ENCODE measurements at places on chromosomes 12 and 14.

DNA sequence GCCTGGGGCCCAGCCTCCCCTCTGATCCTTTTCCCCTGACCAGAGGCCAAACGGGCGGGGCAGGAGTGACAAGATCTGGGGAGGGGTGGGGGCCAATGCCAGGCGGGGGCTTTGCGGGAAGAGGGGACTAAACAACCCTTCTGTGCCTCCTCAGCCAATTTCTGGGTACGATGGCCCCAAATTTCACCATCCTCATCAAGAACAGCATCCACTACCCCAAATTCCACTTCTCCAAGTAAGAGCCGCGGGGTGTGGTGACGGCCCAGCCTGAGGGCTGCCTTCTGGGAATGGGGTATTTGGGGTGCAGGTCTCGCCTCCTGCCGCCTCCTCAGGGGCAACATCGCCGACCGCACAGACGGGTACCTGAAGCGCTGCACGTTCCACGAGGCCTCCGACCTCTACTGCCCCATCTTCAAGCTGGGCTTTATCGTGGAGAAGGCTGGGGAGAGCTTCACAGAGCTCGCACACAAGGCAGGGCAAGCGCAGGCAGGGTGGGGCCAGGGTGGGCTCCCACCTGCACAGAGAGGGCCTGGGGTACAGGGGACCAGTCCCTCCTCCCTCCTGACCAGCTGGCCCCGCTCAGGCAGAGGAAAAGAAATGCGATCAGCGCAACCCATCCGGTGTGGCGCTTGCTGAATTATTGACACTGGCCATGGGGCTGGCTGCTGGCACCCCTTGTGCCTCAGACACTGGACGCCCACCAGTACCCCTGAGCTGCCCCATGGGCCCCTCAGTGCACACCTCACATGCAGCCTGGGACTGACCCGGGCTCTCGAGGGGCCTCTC is 1.7 kb downstream of the P2RX2 start:
- no peak for DNase-seq

DNA sequence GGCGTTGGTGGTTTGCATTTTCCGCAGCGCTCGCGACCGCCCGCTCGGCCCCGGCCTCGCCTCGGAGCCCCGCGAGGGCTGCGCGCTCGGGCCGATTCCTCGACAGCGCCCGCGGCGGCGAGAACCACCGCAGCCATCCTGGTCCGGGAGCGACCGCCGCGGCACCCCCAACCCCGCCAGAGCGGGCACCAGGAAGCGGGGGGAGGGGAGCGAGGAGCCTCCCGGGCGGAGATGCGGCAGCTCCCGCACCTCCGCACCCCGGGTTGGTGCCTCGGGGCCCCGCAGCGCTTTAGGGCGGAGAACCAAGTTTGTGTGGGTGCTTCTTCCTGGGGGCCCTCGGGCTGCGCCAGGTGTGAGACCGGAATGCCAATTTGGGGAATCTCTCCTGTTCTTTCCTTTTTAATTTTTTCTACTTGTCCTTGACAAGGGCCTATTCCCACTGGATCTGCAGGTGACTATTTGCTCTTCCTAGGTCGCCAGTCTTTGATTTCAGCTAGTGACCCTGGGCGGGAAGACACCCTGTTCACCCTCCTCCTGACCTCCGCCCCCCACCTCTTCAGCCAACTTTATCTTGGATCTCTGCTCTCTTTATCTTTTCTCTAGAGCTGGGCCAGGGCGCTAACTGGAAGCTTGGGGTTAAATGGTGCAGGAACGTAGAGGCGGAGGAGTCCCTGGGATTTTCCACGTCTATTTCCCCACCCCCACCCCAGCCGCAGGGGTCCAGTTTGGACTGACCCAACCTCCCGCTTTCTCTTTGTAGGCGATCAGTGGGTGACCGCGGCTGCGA is at the start of gene SOCS2:
Gene SOCS2, plus strand, starts transcription at position 751 of the 787 bp plus-strand sequence. CDS start 223 bp downstream, outside the sequence.
- DNase-seq, result no peak

DNA sequence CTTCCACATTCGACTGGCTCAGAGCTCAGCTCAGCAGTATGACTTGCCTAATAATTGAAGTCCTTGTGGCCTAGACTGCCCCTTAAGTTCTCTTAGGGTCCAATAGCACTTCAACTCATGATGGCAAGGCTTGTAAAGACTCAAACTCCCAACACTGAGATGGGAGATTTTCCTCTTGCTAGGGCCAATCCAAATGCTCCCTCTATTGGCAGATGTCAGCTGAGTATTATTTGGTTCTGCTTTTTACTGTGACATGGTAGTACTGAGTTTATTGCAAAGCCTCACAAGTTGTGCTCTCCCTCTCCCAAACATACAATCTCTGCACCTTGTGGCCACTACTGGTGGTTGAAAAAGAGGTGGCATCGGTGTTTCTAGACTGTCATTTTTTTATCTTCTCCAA is 164.2 kb downstream of the ALG10 start:
- no peak for DNase-seq

DNA sequence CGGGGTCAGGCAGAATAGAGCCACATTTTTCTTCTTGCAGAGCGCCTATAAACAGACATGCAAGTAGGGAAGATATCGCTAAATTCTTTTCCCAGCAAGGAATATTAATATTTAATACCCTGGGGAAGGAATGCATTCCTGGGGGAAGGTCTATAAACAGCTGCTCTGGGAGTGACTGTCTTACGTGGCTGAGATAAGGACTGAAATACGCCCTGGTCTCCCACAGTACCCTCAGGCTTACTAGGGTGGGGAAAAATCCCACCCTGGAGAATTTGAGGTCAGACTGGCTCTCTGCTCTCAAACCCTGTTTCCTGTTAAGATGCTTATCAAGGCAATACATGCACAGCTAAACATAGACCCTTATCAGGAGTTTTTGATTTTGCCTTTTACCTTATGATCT is 262.3 kb downstream of the CEP128 start:
- DNase-seq, result no peak

DNA sequence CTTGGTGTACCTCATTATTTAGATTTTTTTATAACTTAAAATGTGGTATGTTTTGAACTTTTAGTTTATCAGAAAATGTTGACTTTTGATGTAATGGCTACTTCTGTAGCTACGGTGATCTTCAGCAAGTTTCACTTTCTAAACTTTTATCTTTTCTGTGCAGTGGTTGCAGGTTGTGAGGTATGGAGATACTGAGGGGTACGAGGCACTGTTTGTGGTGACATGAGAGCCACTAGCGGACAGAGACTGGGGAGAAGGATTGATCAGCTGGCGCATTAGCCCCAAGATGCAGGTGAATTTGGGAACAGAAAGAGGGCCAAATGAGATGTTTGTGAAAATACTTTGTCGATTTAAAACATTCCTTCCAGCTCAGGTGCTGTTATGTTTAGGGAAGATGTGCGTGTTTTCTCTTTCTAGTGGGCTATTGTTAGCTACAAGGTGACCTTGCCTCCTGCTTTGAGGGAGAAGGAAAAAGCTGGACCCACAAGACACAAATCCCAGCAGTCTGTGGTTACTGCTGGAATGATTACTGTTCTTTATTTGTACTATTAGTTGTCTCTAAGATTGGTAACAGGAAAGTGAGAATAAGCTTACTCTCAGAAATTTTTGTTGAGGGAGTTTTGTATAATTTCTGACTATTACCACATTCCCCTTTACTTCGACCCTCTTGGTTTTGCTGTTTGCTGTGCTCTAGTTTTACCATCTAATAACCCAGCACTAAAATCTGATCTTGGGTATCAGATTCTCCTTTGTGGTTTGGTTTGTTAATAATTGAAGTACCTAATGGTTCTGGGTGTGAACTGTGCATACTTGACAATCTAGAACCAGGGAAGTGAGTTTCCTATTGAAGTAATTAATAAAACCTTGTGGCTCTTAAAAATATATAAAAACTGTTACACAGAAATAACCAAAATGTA is 61.7 kb downstream of the FBXO34 start:
- DNase-seq, result no peak

GRCh38 chr12:82434392-82434911 is 76.1 kb downstream of the METTL25 start:
- DNase-seq, result no peak

DNA sequence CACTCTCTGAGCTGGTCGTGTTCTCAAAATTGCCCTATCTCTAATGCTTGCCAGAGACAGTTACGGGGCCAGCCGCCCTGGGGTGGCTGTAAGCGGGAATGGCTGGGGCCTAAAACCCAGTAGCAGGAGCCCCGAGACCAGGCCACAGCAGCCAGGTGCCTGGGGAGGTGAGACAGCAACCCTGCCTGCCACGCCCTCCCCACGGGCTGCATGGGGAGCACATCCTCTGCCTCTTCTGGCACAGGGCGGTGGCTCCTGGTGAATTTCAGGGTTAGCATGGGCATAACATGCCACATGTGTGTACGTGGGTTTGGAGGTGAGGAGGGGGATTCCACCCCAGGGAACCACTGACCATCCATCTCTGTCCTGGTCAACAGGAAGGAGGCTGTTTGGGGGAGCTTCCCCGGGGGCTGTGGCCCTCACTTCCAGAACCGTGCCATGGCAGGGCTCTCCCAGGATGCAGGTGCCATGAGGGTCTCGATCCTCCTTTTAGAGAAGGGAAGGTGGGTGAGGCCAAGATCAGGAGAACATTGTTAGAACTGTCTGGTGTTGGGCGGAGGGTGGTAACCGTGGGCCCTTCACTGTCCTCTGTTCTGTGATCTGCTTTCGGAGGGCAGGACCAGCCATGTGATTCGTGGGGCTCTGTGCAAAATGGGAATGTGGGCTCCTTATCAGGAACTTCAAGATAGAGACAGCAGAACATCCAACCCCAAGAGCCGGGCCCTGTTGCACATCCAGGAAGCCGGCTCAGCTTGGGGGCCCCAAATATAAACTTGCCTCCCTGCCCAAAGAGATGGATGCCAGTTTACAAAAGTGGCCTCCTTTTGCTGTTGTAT is 312.2 kb upstream of the DIO3 start:
- DNase-seq, result no peak

DNA sequence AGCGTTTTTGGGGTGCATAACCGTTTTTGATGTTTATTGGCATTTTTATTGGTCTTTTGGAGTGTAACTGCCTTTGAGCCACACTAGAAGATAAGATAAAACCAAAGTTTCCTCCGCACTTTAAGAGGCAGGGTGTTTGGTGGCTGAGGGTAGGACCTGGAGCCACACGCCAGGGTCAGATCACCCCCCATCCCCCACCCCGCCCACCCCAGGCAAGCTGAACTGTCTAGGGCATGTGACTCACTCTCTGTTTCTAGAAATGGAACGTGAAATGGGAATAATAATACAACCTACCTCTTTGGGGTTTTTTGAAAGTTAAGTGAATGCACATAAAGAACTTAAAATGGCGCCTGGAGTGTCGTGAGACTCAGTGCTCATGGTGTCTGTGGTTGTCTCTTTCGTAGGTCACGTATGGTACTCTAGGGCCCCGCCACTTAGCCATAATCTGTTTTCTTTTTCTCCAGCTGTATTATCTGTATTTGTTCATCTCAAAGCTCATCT is 56.0 kb downstream of the PPP2R5C start:
- no peak for DNase-seq

DNA sequence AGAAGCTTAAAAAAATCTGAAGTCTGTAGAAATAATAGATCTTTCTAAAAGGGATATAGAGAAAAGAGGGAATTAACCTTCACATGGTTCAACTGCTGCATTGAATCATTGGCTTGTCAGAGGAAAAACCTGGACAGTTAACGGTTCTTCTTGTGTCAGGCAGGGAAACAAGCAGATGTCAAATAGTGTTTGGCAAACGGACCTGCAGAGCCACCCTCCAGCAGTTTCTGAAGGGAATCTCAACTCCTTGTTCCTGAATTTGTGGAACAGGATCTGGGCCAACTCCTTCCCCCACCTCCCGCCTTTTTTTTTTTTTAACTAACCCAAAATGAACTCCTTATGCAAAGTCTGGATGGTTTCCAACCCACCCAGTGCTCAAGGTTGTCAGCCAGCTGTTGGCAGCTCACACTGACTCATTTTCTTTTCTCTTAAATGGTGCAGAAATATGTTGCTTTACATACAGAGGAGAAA is 187.3 kb downstream of the CAND1 start:
- peak; percentile 74 for DNase-seq

DNA sequence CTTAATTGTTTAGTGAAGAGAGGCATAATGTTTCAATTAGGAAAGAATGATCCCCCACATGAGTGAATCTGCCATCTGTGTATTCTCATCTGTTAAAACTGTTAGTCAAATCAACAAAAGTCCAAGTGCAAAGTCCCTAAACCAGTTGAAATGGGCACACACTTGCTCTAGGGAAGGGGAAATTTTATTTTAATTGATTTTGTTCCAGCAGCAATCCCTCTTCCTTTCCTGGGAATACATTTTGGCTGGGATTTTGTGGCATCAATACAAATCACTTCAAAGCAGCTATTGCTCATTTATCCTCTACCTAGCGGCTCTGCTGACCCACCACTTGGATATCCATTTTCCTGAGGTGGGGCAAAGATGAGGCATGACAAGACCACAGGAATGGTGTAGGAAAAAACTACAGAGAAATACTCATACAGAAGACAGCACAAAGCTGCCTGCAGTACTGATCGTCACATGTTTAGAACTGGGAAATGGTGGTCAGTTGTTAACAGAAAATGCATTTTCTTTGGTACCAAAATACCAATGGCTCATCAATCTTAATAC is 9.8 kb upstream of the SSTR1 start:
- no peak for DNase-seq

DNA sequence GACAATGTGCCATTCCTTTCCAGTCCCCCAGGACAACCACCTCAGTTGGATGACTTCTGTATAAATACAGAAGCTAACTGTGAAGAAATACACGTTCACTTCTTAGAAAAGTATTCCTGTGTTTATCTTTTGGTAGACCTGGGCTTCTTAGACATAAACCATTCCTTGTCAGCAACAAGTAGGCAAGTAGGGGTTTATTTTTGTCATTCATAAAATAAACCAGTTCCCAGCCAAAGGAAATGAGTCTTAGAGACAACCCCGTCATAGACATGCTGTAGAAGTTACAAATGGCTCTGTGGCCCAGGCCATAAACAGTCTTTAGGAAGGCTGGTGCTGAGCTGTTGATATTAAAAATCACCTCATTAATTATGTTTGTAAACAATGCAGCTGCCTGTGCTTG is 243.2 kb downstream of the SPTSSA start:
- DNase-seq, result no peak

- DNase-seq, result no peak
Observed at GRCh38 chr12:93168751-93169150, 209.0 kb upstream of the NUDT4 start.

DNA sequence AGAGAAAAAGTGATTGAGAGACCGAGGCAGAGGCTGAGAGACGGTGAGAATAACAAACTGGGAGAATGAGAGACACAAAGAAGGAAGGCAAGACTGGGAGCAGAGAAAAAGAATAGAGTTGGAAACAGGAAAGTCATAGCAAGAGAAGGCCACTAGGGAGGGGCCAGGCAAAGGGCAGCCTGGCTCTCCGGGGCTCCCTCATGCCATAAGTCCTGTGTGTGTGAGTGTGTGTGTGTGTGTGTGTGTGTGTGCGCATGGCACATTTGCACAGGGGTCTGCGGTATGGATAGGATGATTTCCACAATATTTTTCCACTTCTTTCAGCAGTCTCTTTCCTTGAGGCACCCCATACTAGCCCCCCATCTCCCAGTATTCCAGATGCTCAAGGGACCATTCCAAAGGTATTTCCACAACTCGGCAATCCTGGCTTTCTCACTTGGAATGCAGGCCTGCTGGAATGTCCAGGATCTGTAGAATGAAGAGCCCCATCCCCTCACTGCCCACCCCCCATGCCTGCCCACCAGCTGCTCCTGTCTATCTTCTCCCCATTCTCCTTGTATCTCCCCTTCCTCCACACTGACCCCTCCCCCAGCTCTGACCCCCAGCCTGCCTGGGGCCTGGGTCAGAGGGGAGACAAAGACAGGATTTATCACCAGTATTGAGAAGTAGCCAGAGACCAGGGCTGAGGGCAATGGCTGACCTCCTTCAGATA is 9.0 kb downstream of the GPR84 start:
- no peak for DNase-seq

All from MG63 (cell line).